ENCODE measurements at places on chromosomes 16 and 17. TPM values are rescaled to one million over a fixed set of nuclear protein-coding genes. Genes with fewer than 3 reads are reported as not detected.

IRX5 gene
- not detected for total RNA-seq

DNA sequence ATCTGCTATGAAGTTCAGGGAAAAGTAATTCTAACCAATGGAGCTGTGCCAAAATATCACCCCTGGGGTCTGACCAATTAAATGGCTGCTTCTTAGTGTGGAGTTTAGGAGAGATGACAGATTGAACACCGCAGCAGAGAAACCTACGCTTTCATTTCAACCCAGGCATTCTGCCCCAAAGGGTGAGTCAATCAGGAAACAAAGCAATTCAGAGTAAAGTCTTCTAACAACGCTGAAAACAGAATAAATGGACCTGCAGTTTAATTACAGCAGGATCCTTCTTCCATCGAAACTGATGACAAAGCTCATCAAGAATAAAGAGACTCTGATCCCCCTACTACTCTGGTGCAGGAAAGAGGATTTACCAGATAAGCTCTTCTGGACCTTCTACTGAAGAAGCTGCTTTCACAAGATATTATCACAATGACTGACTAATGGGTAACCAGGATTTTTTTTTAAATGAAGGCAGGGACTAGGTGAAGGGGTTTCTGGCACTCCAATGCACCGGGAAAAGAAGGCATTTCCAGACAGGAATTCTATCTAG lies 16.7 kb downstream of the RFFL start:
- DNase-seq = no peak
- H3K36me3 ChIP-seq = no peaks in the 10 kb centered on the region
- H3K27ac ChIP-seq = no peak overlapping the region
- no peaks in the 10 kb centered on the region for H3K27me3 ChIP-seq

KRT28 gene
- not detected for total RNA-seq

- peaks cover 13% of the 10 kb centered on the region for H3K36me3 ChIP-seq
- DNase-seq = no peak
- peaks cover 20% of the 10 kb centered on the region for H3K4me1 ChIP-seq
- no peak overlapping the region for H3K27ac ChIP-seq
Measured at GRCh38 chr17:29163563-29163962, 16.6 kb downstream of the MYO18A start.

DNA sequence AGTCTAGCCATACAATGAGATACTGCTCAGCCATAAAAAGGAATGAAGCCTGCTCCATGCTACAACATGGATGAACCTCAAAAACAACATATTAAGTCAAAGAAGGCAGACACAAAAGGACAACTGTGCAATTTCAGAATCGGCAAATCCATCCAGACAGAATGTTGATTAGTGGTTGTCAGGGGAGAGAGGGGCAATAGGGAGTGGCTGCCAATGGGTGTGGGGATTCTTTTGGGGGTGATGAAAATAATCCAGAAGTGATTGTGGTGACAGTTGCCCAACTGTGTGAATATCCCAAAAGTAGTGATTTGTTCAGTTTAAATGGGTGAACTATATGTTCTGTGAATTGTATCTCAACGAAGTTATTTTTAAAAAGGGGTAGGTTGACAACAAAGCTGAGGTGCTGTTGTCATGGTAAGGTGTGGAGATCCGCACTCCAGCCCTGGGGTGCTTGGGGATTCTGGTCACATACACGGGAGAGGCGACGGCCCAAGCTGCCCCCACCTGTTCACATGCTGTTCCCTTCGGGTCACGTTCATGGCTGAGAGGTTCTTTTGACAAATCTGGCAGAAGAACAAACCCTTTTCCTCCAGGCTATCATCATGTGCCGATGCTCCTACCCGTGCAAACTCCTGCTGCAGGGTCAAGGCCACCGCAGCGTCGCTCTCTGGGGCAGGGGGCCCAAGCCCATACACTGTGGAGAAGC lies 9.6 kb downstream of the SLX4 start:
- no peak overlapping the region for H3K4me3 ChIP-seq
- no peaks in the 10 kb centered on the region for H3K4me1 ChIP-seq
- no peaks in the 10 kb centered on the region for H3K36me3 ChIP-seq
- H3K27ac ChIP-seq = no peak overlapping the region

KRTAP3-1 gene
- not detected for total RNA-seq

DNA sequence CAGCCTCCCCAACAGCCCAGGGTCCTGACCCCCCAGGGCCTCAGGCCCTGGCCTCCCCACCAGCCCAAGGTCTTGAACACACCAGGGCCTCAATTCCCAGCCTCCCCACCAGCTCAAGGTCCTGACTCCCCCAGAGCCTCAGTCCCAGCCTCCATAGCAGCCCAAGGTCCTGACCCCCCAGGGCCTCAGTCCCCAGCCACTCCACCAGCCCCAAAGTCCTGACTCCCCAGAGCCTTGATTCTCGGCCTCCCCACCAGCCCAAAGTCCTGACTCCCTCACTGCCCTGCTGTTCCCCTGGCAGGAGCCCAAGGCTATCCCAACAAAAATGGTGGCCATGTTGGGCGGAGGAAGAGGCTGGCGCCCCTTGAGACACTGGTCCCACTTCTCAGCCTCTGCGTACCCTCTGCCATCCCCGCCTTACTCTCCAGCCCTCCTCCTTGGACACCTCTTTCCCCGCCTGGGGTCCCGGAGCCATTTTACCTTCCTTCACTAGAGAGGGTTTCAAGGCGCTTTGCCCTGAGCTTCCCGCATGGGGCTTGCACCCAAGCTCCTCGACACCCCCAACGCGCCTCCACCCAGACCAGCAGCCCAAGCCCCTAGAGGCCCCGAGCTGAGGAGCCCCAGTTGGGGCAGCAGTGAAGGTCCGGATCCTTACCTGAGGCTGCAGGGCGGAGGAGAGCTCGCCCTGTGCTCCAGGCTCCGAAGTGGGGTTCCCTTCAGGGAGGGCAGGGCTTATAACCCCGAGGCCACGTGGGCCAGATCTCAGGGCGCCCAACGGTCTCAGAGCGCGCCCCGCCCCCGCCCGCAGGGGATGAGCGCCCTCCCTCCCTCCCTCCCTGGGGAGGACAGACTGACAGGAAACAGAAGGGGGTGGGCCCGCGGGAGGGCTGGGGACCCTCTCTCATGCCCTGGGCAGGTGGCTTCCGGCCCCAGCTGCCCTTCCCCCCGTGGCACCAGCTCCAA lies 3.5 kb upstream of the TSPOAP1 start:
- no peak overlapping the region for H3K27ac ChIP-seq
- no peaks in the 10 kb centered on the region for H3K27me3 ChIP-seq
- no peak overlapping the region for H3K4me3 ChIP-seq
- no peaks in the 10 kb centered on the region for H3K4me1 ChIP-seq
- H3K36me3 ChIP-seq = no peaks in the 10 kb centered on the region
- DNase-seq = peak; percentile 66

RAB37 gene
- total RNA-seq = 0.95 TPM

GRCh38 chr16:88628512-88628974 lies 9.8 kb upstream of the IL17C start:
- no peak overlapping the region for H3K4me3 ChIP-seq
- H3K27me3 ChIP-seq = no peaks in the 10 kb centered on the region
- H3K36me3 ChIP-seq = peaks cover 50% of the 10 kb centered on the region
- no peak for DNase-seq
- no peaks in the 10 kb centered on the region for H3K4me1 ChIP-seq
- no peak overlapping the region for H3K27ac ChIP-seq

GRCh38 chr16:69123910-69124309 lies 8.5 kb downstream of the CHTF8 start:
- no peak overlapping the region for H3K27ac ChIP-seq
- H3K4me1 ChIP-seq = peaks cover 10% of the 10 kb centered on the region
- DNase-seq = no peak
- H3K4me3 ChIP-seq = no peak overlapping the region
- no peaks in the 10 kb centered on the region for H3K27me3 ChIP-seq

All from pancreas (tissue), 10 donors.